Astrocyte (in vitro differentiated cells and primary cell): ENCODE measurements at places on chromosomes 1 and 21. TPM values are rescaled to one million over a fixed set of nuclear protein-coding genes. Genes with fewer than 3 reads are reported as not detected.

DNA sequence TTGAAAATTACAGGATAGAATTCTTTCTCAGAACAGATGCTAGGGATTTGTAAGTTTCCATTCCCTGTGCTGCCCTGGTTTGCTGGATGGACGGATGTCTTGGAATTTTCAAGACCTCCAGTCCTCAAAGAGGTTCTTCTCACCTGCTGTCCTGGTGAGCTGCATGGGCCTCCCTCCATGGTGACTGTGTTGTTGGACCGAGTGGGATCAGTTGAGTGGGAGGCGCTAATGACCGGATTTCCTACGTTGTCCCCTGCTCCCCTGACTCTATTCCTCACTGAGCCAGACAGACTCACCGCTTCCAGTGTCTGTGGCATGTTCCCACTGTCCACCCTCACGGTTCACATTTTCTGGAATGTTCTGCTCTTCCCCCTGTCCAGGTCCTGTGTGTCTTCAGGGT is 229.8 kb downstream of the CAMTA1 start:
- H3K4me1 ChIP-seq, result no peaks in the 10 kb centered on the region
- H3K27me3 ChIP-seq, result peaks cover 3% of the 10 kb centered on the region
- H3K36me3 ChIP-seq, result no peaks in the 10 kb centered on the region
- H3K27ac ChIP-seq, result no peak overlapping the region
- H3K4me3 ChIP-seq, result no peak overlapping the region

- DNase-seq, result no peak
- peaks cover 27% of the 10 kb centered on the region for H3K36me3 ChIP-seq
- no peak overlapping the region for H3K4me3 ChIP-seq
- no peak overlapping the region for H3K27ac ChIP-seq
Observed at GRCh38 chr1:36091141-36091540, 2.4 kb downstream of the ADPRS start.

DNA sequence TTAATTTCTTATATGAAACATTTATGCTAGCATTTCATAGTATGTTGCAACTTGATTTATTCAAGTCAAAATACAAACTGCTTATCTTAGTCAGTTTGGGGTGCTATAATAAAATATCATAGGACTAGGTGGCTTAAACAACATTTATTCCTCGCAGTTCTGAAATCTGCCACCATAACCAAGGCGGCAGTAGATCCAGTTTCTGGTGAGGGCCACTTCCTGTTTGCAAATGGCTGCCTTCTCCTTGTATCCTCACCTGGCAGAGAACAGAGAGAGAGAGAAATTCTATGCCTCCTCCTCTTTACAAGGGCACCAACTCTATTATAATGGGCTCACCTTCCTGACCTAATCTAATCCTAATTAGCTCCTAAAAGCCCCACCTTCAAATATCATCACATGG is 76.1 kb upstream of the RGS2 start:
- DNase-seq, result no peak
- no peaks in the 10 kb centered on the region for H3K36me3 ChIP-seq
- H3K4me1 ChIP-seq, result no peaks in the 10 kb centered on the region
- no peaks in the 10 kb centered on the region for H3K27me3 ChIP-seq
- no peak overlapping the region for H3K4me3 ChIP-seq

DNA sequence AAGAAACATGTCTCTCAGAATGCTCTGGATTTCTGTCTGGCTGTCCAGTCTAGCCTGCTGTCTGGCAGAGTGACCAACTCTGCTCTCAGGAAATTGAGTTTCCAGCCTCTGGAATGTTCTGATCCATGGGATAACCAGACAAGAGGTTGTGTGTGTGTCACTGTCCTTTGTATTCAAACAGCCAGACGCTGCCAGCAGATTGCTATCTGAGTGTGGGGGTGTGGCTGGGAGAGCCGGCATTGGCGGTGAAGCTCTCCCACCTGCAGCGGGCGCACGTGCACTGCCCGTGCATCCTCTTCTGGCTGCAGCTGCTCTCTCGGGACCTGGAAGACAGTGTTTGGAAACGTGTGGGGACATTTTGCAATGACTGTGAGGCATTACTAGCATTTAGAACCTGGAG is 26.1 kb downstream of the PKP1 start:
- H3K4me1 ChIP-seq, result peaks cover 9% of the 10 kb centered on the region
- peaks cover 17% of the 10 kb centered on the region for H3K27me3 ChIP-seq
- H3K27ac ChIP-seq, result no peak overlapping the region
- peak; percentile 67 for DNase-seq

- H3K27me3 ChIP-seq, result no peaks in the 10 kb centered on the region
- peaks cover 34% of the 10 kb centered on the region for H3K4me1 ChIP-seq
- no peak overlapping the region for H3K4me3 ChIP-seq
- no peaks in the 10 kb centered on the region for H3K36me3 ChIP-seq
Observed at GRCh38 chr1:25890239-25891034, 14.9 kb upstream of the PAQR7 start.

- H3K27me3 ChIP-seq, result peaks cover 2% of the 10 kb centered on the region
- H3K4me3 ChIP-seq, result no peak overlapping the region
- H3K36me3 ChIP-seq, result no peaks in the 10 kb centered on the region
- H3K4me1 ChIP-seq, result no peaks in the 10 kb centered on the region
Observed at GRCh38 chr1:30596891-30597290, 126.5 kb downstream of the MATN1 start.

GRCh38 chr1:74517599-74518051 is 5.2 kb upstream of the LRRC53 start:
- H3K4me1 ChIP-seq, result no peaks in the 10 kb centered on the region
- no peak for DNase-seq
- H3K4me3 ChIP-seq, result no peak overlapping the region
- no peaks in the 10 kb centered on the region for H3K36me3 ChIP-seq

DNA sequence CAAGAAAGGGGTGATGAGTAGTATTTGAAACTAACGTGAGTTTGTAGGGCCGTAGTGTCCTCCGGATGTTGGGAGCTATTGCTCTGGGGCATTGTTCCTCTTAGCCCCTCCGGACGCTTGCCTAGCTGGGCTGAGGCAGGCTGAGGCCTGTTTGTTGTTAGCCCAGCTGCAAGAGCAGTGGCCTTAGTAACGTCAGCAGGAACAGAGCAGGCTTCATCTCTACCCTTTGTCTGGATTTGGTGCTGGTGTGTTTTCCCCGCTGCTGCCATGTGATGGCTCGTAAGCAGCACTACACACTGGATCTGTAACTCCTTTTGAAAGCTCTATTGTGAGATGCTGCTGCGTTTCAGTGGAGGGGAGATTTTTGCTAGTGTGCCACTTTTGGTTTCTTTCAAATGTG is 57.6 kb downstream of the DNM3 start:
- H3K27ac ChIP-seq, result no peak overlapping the region
- H3K4me1 ChIP-seq, result no peaks in the 10 kb centered on the region
- no peaks in the 10 kb centered on the region for H3K36me3 ChIP-seq
- no peaks in the 10 kb centered on the region for H3K27me3 ChIP-seq
- H3K4me3 ChIP-seq, result no peak overlapping the region

GRCh38 chr1:98143403-98143802 is 222.6 kb upstream of the DPYD start:
- no peak for DNase-seq
- no peaks in the 10 kb centered on the region for H3K4me1 ChIP-seq
- H3K27ac ChIP-seq, result no peak overlapping the region
- H3K27me3 ChIP-seq, result no peaks in the 10 kb centered on the region
- no peak overlapping the region for H3K4me3 ChIP-seq

Gene CFAP74
- total RNA-seq, result not detected in 2 replicates

Gene SLC19A1
- 10.4 and 11.7 TPM in 2 replicates for total RNA-seq

Gene MAGI3
- total RNA-seq, result 15.1 and 16.5 TPM in 2 replicates

Gene CLEC20A
- not detected in 2 replicates for total RNA-seq

Gene CELA2B
- not detected in 2 replicates for total RNA-seq

Gene ABCA4
- 0.14 and 0.20 TPM in 2 replicates for total RNA-seq
